ENCODE measurements at places on chromosomes 5 and 9. TPM values are rescaled to one million over a fixed set of nuclear protein-coding genes. Genes with fewer than 3 reads are reported as not detected.

The SLCO6A1 gene
- total RNA-seq = not detected

The C5orf63 gene
- 2.4 TPM for total RNA-seq

The IFNA13 gene
- not detected for total RNA-seq

- no peak for DNase-seq
These were observed 99.8 kb downstream of the ZDHHC21 start for GRCh38 chr9:14593406-14593805.

GRCh38 chr9:113876151-113876992, at the start of gene ZNF618:
TSS of gene ZNF618 (plus strand) at chr9:113876309. CDS start at chr9:113876381, 72 bp downstream.
- DNase-seq = peak; percentile 44

Data from lung microvascular endothelial cell (primary cell).